ENCODE measurements at places on chromosomes 2 and 18. TPM values are rescaled to one million over a fixed set of nuclear protein-coding genes. Genes with fewer than 3 reads are reported as not detected.

ZNF407 gene
- total RNA-seq = 13.4 TPM

ACTR1B gene
- 98.8 TPM for total RNA-seq

DNA sequence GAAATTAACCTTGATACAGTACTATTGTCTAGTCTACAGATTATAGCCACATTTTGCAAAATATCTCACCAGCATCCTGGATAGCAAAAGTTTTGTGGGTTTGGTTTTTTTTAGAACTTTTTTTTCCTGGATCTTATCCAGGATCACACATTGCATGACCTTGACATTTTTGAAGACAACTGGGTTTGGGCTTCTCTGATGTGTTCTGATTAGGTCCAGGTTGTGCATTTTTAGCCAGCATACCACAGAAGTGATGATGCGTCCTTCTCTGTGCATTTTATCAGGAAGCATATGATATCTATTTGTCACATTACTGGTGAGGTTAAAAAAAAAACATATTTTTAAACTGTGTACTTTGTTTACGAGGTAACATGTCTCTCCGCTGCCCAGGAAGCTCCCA is 221.0 kb upstream of the OSR1 start:
- H3K4me3 ChIP-seq = no peak overlapping the region
- no peaks in the 10 kb centered on the region for H3K4me1 ChIP-seq
- H3K27ac ChIP-seq = no peak overlapping the region
- peaks cover 2% of the 10 kb centered on the region for H3K27me3 ChIP-seq
- no peak for DNase-seq
- H3K36me3 ChIP-seq = no peaks in the 10 kb centered on the region

- no peaks in the 10 kb centered on the region for H3K27me3 ChIP-seq
- H3K4me1 ChIP-seq = no peaks in the 10 kb centered on the region
- DNase-seq = no peak
- no peak overlapping the region for H3K4me3 ChIP-seq
Observed at GRCh38 chr2:185044323-185044874, 446.1 kb downstream of the ZNF804A start.

- no peaks in the 10 kb centered on the region for H3K27me3 ChIP-seq
- H3K4me3 ChIP-seq = no peak overlapping the region
- H3K27ac ChIP-seq = no peak overlapping the region
- no peaks in the 10 kb centered on the region for H3K4me1 ChIP-seq
- no peaks in the 10 kb centered on the region for H3K36me3 ChIP-seq
Observed at GRCh38 chr2:192286093-192286701, 91.5 kb upstream of the TMEFF2 start.

DNA sequence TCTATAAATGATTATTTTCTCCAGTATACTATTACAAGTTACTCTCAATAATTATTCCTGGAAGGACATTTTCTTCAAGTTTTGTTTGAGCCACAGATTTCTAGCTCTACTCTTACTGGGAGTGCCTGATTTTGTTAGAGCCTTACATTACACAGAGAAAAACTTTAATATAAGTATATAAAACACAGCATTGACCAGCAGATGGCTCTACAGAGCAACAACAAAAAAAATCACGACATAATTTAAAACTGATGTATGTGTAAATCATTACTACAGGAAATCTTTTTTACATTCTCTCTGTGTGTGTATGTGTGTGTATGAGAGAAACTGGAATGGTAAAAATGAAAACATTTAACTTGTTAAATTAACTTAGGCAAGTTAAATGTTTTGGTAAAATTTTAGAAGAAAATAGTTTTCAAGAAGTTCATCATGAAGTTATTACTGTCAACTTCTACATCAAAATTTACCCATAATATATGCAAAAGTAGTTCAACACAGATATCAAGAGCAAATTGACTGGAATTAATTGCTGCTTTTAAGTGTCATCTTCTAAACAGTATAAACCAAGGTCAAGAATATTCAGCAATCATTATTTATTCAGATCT is 103.3 kb downstream of the MDH1 start:
- no peaks in the 10 kb centered on the region for H3K36me3 ChIP-seq
- H3K4me3 ChIP-seq = no peak overlapping the region
- DNase-seq = no peak

HOXD1 gene
- total RNA-seq = not detected

DNA sequence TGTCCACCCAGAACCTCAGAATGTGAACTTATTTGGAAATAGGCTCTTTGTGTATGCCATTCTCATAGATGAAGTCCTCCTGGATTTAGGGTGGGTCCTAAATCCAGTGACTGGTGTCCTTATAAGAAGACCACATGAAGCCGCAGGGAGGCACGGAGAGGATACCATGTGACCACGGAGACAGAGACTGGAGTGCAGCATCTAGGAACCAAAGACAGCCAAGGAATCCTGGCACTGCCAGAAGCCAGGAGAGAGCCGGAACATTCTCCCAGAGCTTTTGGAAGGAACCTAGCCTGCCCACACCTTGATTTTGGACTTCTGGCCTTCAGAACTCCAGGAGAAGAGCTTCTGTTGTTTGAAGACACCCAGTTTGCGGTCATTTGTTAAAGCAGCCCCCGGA is 49.7 kb downstream of the ARL4C start:
- H3K4me1 ChIP-seq = peaks cover 86% of the 10 kb centered on the region
- DNase-seq = no peak
- no peak overlapping the region for H3K4me3 ChIP-seq
- H3K36me3 ChIP-seq = peaks cover 66% of the 10 kb centered on the region
- peak overlapping the region; percentile 99 for H3K27ac ChIP-seq

DNA sequence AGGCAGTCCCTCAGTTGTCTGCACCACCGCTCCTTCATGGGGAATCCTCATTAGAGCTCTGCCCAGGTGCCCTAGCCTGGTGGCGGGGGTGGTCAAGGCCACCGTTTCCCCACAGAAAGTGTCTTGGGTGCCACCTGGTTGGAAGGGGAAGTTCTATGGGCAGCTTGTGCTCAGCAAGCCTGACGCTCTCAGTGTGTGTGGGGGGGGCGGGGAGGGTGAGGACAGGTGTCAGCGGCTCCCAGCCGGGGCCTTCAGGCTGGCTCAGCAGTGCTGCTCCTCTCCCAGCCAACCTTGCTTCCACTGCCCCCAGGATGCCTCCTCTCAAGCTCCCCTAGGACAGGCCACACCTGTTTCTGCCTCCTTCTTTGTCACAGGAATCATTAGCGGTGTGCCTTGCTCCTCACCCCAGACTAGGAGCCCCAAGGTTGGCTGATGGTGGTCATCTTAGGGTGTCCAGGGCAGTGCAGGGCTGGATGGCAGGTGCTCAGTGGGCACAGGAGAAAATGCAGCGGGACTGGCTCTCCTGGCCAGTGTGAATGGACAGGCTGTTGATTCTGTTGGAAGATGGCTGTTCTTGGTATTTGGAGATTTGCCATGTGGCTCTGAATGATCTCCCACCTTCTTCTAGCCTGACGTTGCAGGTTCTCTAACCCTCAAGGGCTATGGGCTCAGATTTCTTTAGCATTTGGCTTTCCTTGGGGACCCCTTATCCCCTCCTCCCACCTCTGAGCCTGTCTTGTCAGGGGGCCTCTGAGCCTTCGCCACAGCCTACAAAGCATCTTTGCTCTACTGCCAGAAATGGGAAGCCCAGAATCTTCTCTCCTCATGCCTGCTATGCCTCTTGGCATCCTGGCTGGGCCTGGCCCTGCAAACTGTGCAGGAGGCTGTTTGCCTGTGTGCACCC is 185.8 kb upstream of the HS6ST1 start:
- no peak overlapping the region for H3K4me3 ChIP-seq
- no peak overlapping the region for H3K27ac ChIP-seq
- no peak for DNase-seq
- no peaks in the 10 kb centered on the region for H3K27me3 ChIP-seq
- H3K36me3 ChIP-seq = no peaks in the 10 kb centered on the region
- H3K4me1 ChIP-seq = no peaks in the 10 kb centered on the region

GRCh38 chr2:160096409-160096808 is 34.0 kb upstream of the PLA2R1 start:
- H3K27ac ChIP-seq = no peak overlapping the region
- H3K36me3 ChIP-seq = no peaks in the 10 kb centered on the region
- peaks cover 6% of the 10 kb centered on the region for H3K27me3 ChIP-seq
- no peak for DNase-seq
- H3K4me1 ChIP-seq = no peaks in the 10 kb centered on the region

ZRANB3 gene
- 5.8 TPM for total RNA-seq
